Caco-2 (cell line): ENCODE measurements at places on chromosomes 1 and 21. TPM values are rescaled to one million over a fixed set of nuclear protein-coding genes. Genes with fewer than 3 reads are reported as not detected.
A peak's percentile ranks its signal among the peaks of the same experiment; 100 is the strongest.

The GJB3 gene
- total RNA-seq = 0.52 and 0.88 TPM in 2 replicates

- no peaks in the 10 kb centered on the region for H3K27me3 ChIP-seq
- no peak for DNase-seq
- H3K4me3 ChIP-seq = no peak overlapping the region
- no peaks in the 10 kb centered on the region for H3K4me1 ChIP-seq
- no peaks in the 10 kb centered on the region for H3K36me3 ChIP-seq
- no peak overlapping the region for H3K27ac ChIP-seq
Measured at GRCh38 chr1:172122381-172122780, 281.1 kb downstream of the DNM3 start.

DNA sequence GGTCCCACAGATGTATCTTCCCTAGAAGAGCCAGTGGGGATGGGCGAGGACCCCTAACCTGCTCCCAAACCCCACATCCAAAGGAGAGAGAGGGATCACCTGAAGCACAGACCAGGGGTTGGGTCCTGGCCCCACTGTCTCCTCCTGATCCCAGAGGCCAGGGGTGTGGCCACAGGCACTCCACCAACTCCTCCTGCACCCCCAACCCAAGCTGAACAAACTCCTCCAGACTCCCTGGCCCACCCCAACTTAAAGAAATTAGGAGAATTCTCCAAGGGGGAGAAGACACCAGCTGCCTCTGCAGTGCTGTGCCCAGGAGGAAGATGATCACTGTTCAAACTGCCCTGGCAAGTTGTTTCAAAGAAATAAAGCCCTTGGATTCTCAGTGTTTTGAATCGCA, 4.5 kb upstream of the PRAMEF12 start:
- H3K4me1 ChIP-seq = no peaks in the 10 kb centered on the region
- H3K27ac ChIP-seq = no peak overlapping the region
- no peaks in the 10 kb centered on the region for H3K36me3 ChIP-seq
- no peak overlapping the region for H3K4me3 ChIP-seq

The KRTAP11-1 gene
- total RNA-seq = not detected in 2 replicates

- H3K4me1 ChIP-seq = peaks cover 17% of the 10 kb centered on the region
- H3K36me3 ChIP-seq = no peaks in the 10 kb centered on the region
- H3K4me3 ChIP-seq = no peak overlapping the region
- DNase-seq = no peak
- H3K27ac ChIP-seq = peak overlapping the region; percentile 13
- H3K27me3 ChIP-seq = no peaks in the 10 kb centered on the region
Measured at GRCh38 chr1:54028306-54029251, 10.6 kb upstream of the LDLRAD1 start.

DNA sequence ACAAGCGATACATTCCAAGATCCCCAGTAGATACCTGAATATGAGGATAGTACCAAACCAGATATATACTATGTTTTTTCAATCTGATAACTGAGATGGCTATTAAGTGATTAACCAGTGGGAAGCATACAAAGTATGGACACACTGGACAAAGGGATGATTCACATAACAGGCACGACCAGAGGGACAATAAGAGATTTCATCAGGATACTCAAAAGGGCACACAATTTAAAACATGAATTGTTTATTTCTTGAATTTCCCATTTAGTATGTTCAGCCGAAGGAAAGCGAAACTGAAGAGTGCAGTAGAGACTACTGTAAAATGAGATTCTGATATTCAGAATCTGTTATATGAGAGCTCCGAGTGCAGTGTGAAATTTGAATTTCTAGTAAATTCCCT, 10.6 kb downstream of the ZZZ3 start:
- no peaks in the 10 kb centered on the region for H3K27me3 ChIP-seq
- peaks cover 26% of the 10 kb centered on the region for H3K4me1 ChIP-seq
- no peak overlapping the region for H3K4me3 ChIP-seq
- DNase-seq = no peak
- H3K36me3 ChIP-seq = no peaks in the 10 kb centered on the region

DNA sequence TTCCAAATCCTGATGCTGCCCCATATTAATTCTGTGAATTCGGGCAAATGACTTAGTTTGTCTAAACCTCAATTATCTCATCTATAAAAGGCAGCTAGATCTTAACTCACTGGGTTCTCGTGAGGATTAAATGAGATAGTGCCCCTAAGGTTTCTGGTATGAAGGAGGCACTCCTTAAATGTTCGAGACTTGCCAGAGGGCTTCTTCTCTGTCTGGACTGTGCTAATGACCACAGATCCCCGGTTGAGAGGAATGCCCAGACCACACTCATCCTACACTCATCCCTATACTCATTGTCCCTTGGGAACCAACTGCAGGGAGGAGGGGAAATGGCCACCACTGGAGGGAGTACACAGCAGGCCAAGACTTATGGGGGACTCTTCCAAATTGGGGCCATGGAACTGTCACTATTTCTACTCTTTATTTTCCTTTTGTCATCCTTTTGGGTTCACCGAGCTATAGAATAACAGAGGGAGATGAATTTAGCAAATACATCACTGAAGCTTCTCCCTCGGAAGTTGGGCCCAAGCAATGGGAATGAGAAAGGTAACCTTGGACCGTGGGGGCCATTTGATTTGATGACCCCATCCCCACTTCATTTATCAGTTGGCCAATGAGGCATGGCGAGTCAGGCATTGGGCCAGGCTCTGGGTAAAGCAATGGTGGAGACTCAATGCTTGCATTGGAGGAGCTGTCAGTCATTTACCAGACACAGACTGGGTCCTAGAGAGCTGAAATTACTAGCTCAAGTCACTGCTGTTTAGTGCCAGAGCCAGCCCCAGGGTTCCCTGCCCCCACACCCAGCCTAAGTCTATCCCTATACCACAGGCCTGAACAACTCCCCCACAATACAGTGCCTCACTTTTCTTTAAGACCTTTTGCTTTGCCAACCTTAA, 5.1 kb downstream of the ATF3 start:
- H3K4me3 ChIP-seq = no peak overlapping the region
- H3K27ac ChIP-seq = no peak overlapping the region
- H3K4me1 ChIP-seq = peaks cover 10% of the 10 kb centered on the region; the same call in 1 of the 2 replicates
- no peaks in the 10 kb centered on the region for H3K36me3 ChIP-seq

GRCh38 chr1:30599721-30600120, 123.7 kb downstream of the MATN1 start:
- H3K36me3 ChIP-seq = no peaks in the 10 kb centered on the region
- no peak overlapping the region for H3K4me3 ChIP-seq
- no peak overlapping the region for H3K27ac ChIP-seq
- no peaks in the 10 kb centered on the region for H3K27me3 ChIP-seq
- no peak for DNase-seq

DNA sequence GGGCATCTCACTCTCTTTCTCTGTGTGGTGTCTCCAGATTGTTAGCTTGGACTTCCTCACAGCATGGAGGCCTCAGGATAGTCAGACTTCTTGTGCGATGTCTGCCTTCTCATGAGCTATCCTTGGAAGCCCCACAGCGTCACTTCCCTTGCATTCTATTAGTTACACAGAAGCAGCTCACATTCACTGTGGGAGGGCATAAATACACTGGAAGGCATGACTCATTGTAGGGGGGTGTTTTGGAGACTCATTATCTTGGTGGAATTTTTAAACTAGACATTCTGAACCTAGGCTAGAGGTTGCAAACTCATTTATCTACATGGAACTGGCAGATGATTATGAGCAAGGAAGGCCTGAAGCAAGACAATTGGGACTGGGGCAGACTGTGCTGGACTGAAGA, 21.4 kb upstream of the FASLG start:
- H3K27me3 ChIP-seq = no peaks in the 10 kb centered on the region
- no peaks in the 10 kb centered on the region for H3K4me1 ChIP-seq
- no peaks in the 10 kb centered on the region for H3K36me3 ChIP-seq
- no peak overlapping the region for H3K27ac ChIP-seq

The MPL gene
- 0.49 TPM in 1 of 2 replicates, not detected in the other for total RNA-seq

- H3K4me1 ChIP-seq = no peaks in the 10 kb centered on the region
- H3K36me3 ChIP-seq = no peaks in the 10 kb centered on the region
- H3K4me3 ChIP-seq = no peak overlapping the region
- H3K27ac ChIP-seq = no peak overlapping the region
Measured at GRCh38 chr1:114559356-114559755, 22.1 kb downstream of the BCAS2 start.

DNA sequence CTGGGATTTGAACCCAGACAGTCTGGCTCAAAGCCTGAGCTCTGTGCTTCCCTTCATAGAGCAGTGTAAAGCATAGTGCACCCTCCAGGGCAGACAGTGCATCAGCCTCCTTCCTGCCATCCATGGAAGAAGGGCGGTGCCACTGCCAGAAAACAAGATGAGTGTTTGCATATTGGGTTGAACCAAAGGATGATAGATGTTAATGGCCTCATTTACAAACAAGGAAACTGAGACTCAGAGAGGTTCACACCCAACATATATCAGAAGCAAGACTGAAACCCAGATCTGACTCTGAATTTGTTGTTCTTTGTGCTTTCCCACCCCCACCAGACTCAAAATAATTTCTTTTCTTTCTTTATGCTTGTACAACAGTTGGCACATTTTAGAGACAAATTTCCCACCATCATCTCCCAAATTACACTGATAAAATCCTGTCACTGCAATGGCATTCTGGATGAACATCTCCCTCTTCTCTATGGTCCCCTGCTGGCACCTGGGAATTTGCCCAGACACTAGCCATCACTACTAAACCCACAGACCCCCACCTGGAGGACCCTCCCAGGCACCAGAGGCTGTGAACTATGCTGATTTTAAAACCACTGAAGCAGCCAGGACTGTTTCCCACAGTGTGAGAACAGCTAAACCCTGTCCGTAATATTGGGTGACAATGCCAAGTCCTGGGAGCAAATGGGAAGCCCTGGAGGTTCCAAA, 45.4 kb upstream of the MPZL1 start:
- DNase-seq = no peak
- H3K27ac ChIP-seq = no peak overlapping the region
- no peaks in the 10 kb centered on the region for H3K36me3 ChIP-seq
- no peak overlapping the region for H3K4me3 ChIP-seq

DNA sequence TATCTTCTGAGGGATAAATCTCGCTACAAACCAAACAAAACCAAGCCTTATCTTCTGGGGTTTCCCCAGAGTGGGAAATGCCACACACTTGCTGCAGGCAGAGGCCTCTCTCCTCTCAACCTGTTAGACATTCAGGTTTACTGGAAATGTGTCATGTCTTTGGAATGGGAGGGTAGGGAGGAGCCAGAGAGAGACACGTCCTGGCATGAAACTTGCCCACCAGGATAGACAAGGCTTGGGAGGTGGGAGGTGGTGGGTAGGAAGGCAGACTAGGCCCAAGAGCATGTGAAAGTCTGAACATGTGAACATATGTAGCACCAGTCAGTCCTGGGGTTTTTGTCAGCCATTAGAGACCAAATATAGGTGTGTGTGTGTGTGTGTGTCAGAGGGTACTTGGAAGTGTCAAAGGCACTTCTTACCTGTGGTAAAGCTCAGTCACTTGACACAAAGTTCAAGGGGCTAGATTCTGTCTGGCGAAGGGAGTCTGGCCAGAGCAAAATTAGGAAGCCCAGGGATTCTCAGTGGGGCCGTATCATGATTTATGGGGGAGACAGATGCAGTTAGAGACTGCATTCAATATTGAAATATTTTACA, 32.4 kb upstream of the PIGC start:
- H3K27ac ChIP-seq = peak overlapping the region; percentile 90
- H3K36me3 ChIP-seq = no peaks in the 10 kb centered on the region
- DNase-seq = peak; percentile 67
- peaks cover 69% of the 10 kb centered on the region for H3K4me1 ChIP-seq
- no peaks in the 10 kb centered on the region for H3K27me3 ChIP-seq

- no peaks in the 10 kb centered on the region for H3K36me3 ChIP-seq
- no peaks in the 10 kb centered on the region for H3K27me3 ChIP-seq
- no peak overlapping the region for H3K4me3 ChIP-seq
- H3K4me1 ChIP-seq = no peaks in the 10 kb centered on the region
- no peak for DNase-seq
Measured at GRCh38 chr1:110241516-110241915, 31.4 kb downstream of the KCNC4 start.

DNA sequence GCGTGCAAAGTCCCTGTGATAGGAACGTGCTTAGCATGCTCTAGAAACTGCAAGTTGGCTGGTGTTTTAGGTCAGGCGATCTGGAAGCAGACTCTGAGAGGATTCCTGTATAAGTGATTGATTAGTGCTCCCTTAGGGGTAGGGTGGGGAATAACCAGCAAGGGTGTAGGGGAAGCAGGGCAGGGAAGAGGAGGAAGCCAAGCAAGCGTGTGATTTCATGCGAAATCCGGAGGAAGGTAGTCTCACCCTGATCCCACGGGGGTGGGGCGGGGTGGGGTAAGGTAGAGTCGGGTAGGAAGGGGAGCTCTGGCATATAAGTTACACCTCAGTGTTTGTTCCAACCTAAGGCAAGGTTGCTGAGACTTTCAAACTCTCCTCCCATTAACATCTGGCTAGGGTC, 24.9 kb upstream of the CTPS1 start:
- H3K27me3 ChIP-seq = no peaks in the 10 kb centered on the region
- peak overlapping the region; percentile 56 for H3K27ac ChIP-seq
- no peak for DNase-seq
- H3K36me3 ChIP-seq = no peaks in the 10 kb centered on the region
- no peak overlapping the region for H3K4me3 ChIP-seq
